Activated CD4-positive, alpha-beta memory T cell treated with anti-CD3 and anti-CD28 coated beads, Interleukin-2, amount 10 ng/mL, durations not matched to agents 7 days and 5 days (primary cell): ENCODE measurements at places on chromosomes 7 and 10.

DNA sequence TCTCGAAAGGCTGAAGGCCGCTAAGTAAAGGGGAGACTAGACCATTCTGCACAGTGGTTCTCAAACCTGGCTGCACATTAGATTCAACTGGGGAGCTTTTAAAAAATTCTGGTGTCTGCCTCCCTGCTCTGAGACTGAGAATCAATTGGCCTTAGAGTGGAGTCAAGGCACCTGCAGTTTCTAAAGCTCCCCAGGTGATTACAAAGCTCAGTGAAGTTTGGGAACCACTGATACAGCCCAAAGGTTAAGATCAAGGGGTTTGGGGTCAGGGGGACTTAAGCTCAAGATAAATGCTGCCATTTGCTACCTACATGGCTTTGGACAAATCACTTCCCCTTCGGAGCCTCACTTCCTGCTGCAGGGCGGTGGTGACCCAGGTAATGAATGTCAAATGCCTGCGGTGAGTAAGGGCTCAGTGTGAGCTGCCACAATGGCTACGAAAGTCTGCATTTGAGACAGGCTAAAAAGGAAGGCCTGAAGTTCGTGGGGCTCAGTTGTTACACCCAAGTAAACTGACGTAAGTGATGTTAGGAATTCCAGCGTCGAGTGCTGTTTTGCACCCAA is 72.3 kb downstream of the TLL2 start:
- no peaks in the 10 kb centered on the region for H3K36me3 ChIP-seq
- no peak for DNase-seq
- no peak overlapping the region for H3K4me3 ChIP-seq
- no peak overlapping the region for H3K27ac ChIP-seq
- H3K27me3 ChIP-seq: peaks cover 7% of the 10 kb centered on the region

DNA sequence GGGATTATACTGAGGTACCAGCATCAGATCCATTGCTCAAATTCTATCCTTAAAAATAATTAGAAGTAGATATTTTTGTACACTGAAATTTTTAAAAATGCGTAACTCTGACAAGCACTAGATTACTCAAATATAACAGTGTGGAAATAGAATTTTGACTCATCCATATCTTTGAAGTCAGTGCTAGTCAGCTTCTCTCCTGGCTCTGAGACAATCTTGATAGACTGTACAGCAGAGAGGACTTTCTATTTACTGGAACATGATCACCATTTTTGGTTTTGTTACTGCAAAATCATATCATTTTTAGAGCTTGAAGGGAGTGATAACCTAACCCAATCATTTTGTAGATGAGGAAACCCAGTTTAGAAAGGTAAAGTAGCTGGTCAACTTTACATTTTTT is 195.0 kb downstream of the MTERF1 start:
- H3K4me1 ChIP-seq: no peaks in the 10 kb centered on the region
- DNase-seq: no peak
- no peak overlapping the region for H3K4me3 ChIP-seq
- no peak overlapping the region for H3K27ac ChIP-seq

GRCh38 chr10:68218786-68219185 is 13.1 kb downstream of the ATOH7 start:
- no peak for DNase-seq
- H3K27me3 ChIP-seq: peaks cover 4% of the 10 kb centered on the region
- H3K27ac ChIP-seq: no peak overlapping the region
- H3K36me3 ChIP-seq: no peaks in the 10 kb centered on the region

GRCh38 chr10:70673043-70673928 is 980 bp downstream of the ADAMTS14 start:
- H3K36me3 ChIP-seq: no peaks in the 10 kb centered on the region
- H3K4me1 ChIP-seq: peaks cover 9% of the 10 kb centered on the region
- H3K27me3 ChIP-seq: peaks cover 30% of the 10 kb centered on the region
- H3K27ac ChIP-seq: no peak overlapping the region

- DNase-seq: no peak
- H3K4me3 ChIP-seq: no peak overlapping the region
- no peaks in the 10 kb centered on the region for H3K27me3 ChIP-seq
- H3K36me3 ChIP-seq: peaks cover 3% of the 10 kb centered on the region
These were observed 146.2 kb downstream of the ZFAND4 start for GRCh38 chr10:45526309-45526905.

GRCh38 chr10:119308551-119309422 is 101.4 kb downstream of the GRK5 start:
- H3K27ac ChIP-seq: no peak overlapping the region
- H3K36me3 ChIP-seq: peaks cover 17% of the 10 kb centered on the region
- peaks cover 24% of the 10 kb centered on the region for H3K27me3 ChIP-seq
- H3K4me1 ChIP-seq: peaks cover 73% of the 10 kb centered on the region

DNA sequence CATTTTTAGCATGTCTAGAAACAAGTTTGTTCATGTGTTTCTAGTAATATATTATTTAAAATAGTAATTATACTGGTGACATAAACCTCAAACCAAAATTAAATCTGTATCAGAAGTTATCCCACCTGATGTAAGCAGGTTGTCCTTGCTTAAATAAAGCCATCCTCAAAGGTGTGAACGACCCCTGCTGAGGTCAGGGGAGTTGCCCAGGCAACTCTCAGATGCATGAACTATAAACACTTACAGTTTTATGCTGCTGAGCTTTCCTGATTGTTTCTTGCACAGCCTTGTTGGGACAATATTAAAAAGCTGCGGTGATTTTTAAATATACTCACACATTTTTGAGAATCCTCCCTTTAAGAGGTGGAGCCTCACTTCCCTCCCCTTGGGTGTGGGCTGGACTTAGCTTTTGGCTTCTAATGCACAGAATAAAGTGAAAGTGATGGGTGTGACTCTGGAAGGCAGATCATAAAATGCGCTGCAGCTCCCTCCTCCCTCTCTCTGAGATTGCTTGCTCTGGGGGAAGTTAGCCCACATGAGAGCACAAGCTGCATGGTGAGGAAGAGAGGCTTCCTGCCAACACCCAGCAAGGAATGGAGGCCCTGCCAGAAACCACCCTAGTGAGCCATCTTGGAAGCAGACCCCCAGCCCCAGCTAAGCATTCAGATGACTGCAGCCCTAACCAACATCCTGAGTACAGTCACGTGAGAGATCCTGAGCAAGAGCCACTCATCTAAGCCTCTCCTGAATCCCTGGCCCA is 152.7 kb downstream of the SKIDA1 start:
- H3K36me3 ChIP-seq: no peaks in the 10 kb centered on the region
- no peaks in the 10 kb centered on the region for H3K27me3 ChIP-seq
- no peak overlapping the region for H3K27ac ChIP-seq
- DNase-seq: peak; percentile 19
- peaks cover 5% of the 10 kb centered on the region for H3K4me1 ChIP-seq
- H3K4me3 ChIP-seq: no peak overlapping the region

DNA sequence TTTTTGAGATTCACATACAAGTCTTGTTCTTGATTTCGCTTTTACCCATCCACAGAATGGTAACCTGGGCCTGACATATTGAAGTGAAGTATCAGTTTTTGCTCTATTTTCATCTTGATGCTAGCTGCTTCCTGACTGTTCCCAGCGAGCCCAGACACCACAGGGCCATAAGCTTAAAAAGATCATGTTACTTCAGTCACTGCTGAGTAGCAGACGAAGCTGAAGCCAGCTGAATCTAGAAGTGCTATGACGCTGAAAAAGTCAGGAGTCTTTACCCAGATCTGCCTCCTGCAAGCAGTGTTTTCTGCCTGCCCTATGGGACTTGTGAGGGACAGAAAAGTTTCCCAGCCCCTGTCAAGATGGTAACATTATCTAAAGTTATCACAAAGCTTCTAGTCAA is 2.7 kb upstream of the PRXL2A start:
- H3K27me3 ChIP-seq: peaks cover 22% of the 10 kb centered on the region
- H3K4me3 ChIP-seq: no peak overlapping the region
- no peaks in the 10 kb centered on the region for H3K36me3 ChIP-seq
- H3K27ac ChIP-seq: no peak overlapping the region
- H3K4me1 ChIP-seq: peaks cover 9% of the 10 kb centered on the region

DNA sequence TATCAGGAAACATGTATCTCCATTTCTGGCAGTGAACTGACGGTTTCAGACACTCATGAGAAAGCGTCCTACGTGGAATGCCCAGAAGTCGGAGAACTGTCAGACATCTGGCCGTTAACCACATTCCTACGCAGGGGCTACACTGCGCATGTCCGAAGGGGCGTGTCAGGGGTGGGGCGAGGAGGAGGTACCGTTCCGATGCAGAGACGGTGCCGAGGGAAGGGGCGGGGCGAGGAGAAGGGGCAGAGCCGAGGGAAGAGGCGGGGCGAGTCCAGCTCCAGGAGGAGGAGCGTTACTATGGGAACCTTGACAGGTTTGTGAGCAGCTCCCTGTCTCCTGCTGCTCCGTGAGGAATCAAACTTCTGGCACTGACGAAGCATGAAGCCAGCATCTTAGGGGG is 366.9 kb upstream of the NUPR2 start:
- no peak overlapping the region for H3K27ac ChIP-seq
- H3K36me3 ChIP-seq: peaks cover 5% of the 10 kb centered on the region
- no peaks in the 10 kb centered on the region for H3K4me1 ChIP-seq
- no peaks in the 10 kb centered on the region for H3K27me3 ChIP-seq
- no peak for DNase-seq

DNA sequence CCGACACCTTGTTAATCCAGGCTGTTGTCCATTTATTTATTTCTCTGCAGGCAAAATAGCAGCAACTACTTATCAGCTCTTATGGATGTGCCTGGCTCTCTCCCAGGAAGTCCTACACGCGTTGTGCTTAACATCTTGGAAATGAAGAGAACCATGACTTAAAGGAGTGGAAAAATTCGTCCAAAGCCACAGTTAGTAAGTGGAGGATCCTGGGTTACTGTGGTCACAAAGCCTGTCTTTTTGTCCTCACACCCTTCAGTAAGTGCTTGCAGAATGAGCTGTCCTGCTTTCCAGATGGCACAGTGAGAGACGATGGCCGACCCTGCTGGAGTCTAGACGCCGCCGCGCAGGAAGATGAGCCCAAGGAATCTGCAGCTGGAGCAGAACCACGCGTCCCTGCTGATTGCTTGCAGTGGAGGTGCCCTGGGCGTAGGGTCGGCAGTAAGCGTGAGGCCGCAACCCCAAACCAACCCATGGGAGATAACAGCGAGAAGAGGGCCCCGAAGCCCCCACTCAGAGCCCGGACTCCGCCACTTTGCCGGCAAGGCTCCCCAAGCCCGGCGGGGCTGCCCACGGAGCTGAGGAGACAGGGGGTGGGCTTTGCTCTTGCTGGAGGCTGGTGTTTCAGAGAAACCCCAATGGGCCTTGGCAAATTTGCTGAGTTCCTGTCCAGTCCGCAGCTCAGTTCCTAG is 178.6 kb downstream of the CXCL12 start:
- H3K4me1 ChIP-seq: no peaks in the 10 kb centered on the region
- H3K27ac ChIP-seq: no peak overlapping the region
- no peaks in the 10 kb centered on the region for H3K27me3 ChIP-seq
- H3K36me3 ChIP-seq: no peaks in the 10 kb centered on the region

- no peak overlapping the region for H3K27ac ChIP-seq
- H3K4me3 ChIP-seq: no peak overlapping the region
- H3K4me1 ChIP-seq: no peaks in the 10 kb centered on the region
- no peaks in the 10 kb centered on the region for H3K27me3 ChIP-seq
- DNase-seq: no peak
These were observed 8.9 kb downstream of the ZMIZ1 start for GRCh38 chr10:79077488-79078173.

GRCh38 chr7:22393913-22394729 is 37.2 kb upstream of the RAPGEF5 start:
- H3K27me3 ChIP-seq: peaks cover 2% of the 10 kb centered on the region
- no peaks in the 10 kb centered on the region for H3K36me3 ChIP-seq
- no peak for DNase-seq
- no peak overlapping the region for H3K4me3 ChIP-seq
- H3K4me1 ChIP-seq: peaks cover 5% of the 10 kb centered on the region

DNA sequence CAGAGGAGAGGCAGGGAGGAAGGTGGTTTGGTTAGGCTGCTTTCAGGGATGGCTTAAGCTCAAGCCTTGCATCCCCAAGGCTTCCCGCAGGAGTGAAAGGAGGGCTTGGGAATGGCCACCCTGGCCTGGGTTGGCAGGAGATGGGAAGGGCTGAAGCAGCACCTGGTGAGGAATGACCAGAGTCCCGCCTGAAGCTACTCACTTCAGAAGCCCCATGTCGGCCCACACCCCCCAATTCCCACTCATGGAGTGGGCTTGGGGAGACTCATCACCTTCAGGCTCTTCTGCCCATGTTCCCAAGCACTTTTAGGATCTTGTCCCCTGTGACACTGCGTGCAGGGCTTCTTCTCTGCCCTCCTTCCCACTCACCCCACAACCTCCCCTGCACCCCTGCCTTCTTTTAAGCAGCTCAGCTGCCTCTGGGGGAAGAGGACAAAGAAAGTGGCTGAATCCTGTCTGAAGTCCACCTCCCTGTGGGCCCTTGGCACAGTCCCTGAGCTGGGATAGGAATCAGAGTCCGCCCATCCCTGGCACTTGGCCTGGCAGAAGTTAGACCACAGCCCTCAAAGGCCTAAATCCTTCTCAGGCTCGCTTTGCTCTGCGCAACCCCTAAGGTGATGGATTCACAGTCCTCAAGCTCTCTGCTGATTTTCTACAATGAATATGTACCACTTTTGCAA is 16.5 kb downstream of the RGR start:
- H3K4me1 ChIP-seq: peaks cover 8% of the 10 kb centered on the region
- peak; percentile 3 for DNase-seq
- H3K4me3 ChIP-seq: no peak overlapping the region

DNA sequence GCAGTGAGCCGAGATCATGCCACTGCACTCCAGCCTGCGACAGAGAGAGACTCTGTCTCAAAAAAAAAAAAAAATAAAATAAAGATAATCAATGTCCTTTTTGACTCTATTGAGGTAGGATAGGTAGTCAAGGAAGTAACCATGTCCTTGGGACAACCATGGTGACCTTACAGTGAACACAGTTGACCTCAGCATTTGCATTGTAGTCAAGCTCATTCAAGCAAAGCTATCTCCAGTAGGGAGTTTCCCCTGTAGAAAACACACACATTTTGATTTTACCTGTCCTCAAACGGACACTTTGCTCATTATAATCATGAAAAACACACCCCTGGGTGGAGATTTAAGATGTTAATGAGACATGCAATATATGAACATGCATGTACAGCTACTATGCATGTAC is 171.7 kb downstream of the KIF20B start:
- H3K27me3 ChIP-seq: peaks cover 12% of the 10 kb centered on the region
- H3K4me3 ChIP-seq: no peak overlapping the region
- DNase-seq: no peak
- H3K4me1 ChIP-seq: no peaks in the 10 kb centered on the region
- no peak overlapping the region for H3K27ac ChIP-seq

DNA sequence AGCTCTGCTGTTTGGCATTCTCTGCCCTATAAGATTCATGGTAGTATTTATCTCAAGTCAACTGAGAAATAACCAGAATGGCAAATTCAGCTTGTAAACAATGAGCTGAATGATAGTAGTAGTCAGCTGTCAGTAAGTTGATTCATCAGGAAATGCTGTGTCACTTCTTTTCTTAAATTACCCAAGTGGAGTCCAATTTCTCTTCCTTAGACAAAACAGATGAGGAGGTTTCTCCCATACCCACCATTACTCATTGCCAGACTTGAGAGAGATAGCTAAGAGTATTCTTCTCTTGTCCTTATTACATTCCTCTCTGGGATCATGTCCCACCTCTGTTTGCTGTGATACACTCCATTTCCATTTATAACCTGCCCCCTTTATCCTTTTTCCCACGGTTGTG is 159.8 kb upstream of the STEAP1 start:
- H3K4me3 ChIP-seq: no peak overlapping the region
- H3K4me1 ChIP-seq: no peaks in the 10 kb centered on the region
- DNase-seq: no peak
- H3K36me3 ChIP-seq: no peaks in the 10 kb centered on the region
- H3K27me3 ChIP-seq: no peaks in the 10 kb centered on the region
- H3K27ac ChIP-seq: no peak overlapping the region

GRCh38 chr7:40996233-40996677 is 706.6 kb downstream of the INHBA start:
- no peaks in the 10 kb centered on the region for H3K27me3 ChIP-seq
- no peak overlapping the region for H3K4me3 ChIP-seq
- H3K36me3 ChIP-seq: no peaks in the 10 kb centered on the region
- no peak for DNase-seq
- no peaks in the 10 kb centered on the region for H3K4me1 ChIP-seq
